ENCODE measurements at places on chromosomes 13 and 19.

DNA sequence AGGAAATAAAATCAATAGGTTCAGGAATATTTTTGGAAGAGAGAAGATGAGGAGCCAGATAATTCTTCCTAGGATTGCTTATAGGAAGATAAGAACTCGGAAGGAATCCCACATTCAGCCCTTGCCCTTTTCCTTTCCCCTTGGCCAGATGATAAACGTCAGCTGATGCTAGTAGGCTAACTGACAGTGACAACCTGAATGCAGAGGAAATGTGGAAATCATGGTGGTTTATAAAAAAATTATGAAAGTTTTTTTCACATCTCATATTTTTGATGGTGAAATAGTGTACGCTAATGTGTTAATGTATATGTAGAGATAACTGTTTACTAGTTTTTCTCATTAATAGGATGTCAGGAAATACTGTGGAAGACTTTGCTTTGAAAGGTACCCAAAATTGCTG lies 56.9 kb downstream of the EDNRB start:
- no peak for DNase-seq

GRCh38 chr13:112820318-112820717 lies 130.5 kb downstream of the ATP11A start:
- DNase-seq = no peak

DNA sequence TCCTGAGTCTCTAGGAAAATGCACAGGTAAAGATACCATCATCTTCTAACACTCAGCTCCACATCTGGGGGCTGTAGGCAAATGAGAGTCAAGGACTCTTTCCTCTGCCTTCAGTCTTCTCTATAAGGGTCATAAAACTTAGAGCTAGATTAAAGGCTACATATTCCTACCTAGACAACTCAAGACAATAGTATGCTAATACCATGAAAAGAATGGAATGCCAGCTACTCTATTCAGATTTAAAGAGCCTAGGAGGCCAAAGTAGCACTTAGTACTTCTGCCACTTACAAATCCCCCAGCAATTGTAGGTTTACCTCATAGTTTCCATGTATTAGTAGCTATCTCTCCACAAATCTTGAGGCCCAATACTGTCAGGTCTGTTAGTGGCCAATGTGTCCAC lies 453.0 kb downstream of the SLITRK5 start:
- no peak for DNase-seq

- peak; percentile 49 for DNase-seq
Measured at GRCh38 chr19:58279042-58279924, 528 bp downstream of the ZNF8 start.

DNA sequence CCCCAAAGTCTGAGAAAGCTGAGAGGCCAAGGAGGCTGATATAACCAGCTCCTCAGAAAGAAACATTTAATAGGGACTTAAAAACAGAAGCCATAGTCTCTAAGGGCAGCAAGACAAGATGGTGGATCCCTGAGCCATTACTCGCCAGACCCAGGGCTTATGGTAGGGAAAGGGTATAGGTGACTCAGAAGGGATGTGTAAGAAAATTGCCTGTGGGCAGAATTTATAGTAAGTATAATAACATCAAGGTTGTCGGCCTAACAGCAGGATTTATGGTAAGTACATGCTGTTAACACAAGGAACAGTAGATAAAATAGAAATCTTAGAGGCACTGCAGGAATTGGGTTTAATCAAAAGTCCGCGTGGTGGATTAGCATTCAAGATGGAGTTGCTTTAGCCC lies 14.7 kb downstream of the KBTBD6 start:
- DNase-seq = no peak

GRCh38 chr19:14021474-14021873 lies 6.5 kb upstream of the RLN3 start:
- DNase-seq = no peak

DNA sequence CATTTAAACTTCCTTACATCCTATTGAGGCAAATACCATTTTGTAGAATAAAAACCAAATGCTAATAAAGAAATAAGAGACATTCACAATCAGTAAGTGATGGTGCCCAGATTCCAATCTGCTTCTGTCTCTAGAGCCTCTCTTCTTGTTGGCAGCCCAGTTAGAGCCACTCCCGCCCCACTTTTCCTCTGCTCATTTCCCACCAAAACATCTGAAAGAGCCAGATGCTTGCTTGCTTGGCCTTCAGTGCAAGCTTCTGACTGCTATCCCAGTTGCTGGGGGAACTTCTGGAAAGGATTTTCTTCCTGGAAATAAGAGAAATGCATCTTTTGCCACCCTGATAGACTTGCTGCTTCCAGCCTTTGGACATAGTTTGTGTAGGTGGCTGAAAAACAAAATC lies 12.9 kb downstream of the FRY start:
- no peak for DNase-seq

DNA sequence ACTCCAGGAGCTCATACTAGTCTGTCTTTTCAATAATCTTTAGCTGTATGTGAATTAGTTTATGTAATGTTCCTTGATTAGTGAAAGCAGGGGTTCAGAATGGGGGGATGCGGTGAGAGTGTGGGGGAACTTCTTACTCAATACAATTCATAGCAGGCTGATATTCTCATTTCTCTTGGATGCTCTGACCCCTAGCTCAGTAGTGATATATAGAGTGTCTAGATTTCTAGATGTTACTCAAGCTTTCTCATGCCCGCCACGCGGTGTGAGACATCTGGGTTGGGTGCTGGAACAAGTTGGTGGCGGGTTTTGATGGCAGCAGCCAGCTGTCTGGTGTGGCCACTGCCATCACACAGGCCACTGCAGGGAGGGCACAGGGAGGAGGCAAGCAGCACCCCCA lies 39.3 kb upstream of the FLT1 start:
- DNase-seq = no peak

DNA sequence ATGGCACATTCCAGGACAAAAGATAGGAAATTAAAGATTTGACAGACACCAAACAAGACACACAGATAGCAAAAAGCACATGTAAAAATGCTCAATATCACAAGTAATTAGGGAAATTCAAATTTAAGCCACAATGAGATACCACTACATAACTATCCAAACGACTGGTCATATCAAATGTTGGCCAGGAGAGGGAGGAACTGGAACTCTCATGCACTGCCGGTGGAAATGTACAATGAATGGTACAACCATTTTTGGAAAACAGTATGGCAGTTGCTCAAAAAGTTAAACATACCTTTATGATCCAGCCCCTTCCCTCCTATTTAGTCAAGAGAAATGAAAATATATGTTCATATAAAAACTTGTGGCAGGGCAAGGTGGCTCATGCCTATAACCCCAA lies 36.8 kb upstream of the CYP2S1 start:
- DNase-seq = no peak

GRCh38 chr19:7789447-7789846 lies 26.4 kb downstream of the CLEC4M start:
- DNase-seq = no peak

DNA sequence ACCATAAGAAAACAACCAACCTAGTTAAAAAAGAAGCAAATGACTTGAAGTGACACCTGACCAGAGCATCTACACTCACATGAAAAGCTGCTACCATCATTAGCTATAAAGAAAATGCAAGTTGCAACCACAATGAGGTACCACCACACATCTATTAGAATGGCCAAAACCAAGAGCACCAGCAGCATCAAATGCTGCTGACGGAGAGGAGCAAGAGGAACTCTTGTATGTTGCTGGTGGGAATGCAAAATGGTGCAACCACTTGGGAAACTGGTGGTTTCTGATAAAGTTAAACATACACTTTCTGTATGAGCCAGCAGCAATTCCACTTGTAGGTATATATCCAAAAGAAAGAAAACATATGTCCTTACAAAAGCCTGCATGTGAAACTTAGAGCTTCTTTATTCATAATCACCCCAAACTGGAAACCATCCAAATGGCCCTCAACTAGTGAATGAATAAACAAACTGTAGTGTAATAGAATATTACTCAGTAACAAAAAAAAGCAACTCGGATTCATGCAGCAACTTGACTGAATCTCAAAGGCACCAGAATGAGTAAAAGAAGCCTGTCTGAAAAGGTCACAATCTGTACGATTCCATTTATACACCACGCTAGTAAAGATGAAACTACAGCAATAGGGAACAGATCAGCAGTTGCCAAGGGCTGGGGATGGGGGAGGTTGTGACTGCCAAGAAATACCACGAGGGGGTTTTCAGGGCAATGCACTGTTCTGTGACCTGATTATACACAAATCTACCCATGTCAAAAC lies 60.9 kb upstream of the RANBP3 start:
- no peak for DNase-seq

- DNase-seq = peak; percentile 27
Measured at GRCh38 chr13:95456815-95457214, 95.7 kb upstream of the CLDN10 start.

GRCh38 chr19:1274081-1274851 lies 1.1 kb upstream of the FAM174C start:
- no peak for DNase-seq

- DNase-seq = no peak
Measured at GRCh38 chr13:42001580-42001979, 40.7 kb upstream of the VWA8 start.

DNA sequence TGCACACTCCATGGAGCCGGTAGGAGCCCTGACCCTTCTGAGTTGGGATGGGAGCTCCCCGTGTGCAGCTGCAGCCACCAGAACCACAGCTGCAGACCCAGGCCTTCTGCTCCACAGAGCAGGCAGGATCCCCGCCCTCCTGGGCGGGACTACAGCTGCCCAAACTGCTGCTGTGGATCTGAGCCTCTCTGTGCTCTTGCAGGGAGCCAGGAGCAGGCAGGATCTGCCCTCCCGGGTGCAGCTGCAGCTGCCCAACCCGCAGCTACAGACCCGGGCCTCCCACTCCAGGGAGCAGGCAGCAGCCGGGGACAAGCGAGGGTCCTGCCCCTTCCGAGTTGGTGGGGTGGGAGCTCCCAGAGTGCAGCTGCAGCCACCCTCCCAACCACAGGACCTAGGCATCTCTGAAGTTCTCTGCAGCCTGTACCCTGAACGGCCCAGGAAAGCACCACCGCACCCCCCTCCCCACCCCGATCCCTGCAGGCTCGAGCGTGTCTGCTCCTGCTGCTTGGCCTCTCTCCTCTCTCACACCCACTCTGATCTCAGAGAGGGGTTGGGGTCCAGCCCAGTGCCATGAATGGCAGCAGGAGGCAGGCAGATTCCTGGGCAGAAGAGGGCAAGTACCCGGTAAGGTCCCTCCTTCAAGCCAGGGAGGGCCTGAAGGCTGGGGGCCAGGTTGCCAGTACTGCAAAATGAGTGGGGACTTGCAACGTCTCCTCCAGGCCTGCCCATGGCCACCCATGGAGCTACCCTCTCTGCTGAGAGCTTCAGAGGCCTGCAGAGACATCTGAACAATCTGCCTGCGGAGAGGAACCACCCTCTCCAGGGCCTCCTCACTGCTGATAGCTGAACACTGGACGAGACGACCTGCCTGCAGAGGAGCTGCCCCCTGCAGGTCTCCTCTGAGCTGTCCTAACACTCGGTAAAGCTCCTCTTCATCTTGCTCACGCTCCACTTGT lies 16.4 kb upstream of the EMP3 start:
- peak; percentile 45 for DNase-seq

DNA sequence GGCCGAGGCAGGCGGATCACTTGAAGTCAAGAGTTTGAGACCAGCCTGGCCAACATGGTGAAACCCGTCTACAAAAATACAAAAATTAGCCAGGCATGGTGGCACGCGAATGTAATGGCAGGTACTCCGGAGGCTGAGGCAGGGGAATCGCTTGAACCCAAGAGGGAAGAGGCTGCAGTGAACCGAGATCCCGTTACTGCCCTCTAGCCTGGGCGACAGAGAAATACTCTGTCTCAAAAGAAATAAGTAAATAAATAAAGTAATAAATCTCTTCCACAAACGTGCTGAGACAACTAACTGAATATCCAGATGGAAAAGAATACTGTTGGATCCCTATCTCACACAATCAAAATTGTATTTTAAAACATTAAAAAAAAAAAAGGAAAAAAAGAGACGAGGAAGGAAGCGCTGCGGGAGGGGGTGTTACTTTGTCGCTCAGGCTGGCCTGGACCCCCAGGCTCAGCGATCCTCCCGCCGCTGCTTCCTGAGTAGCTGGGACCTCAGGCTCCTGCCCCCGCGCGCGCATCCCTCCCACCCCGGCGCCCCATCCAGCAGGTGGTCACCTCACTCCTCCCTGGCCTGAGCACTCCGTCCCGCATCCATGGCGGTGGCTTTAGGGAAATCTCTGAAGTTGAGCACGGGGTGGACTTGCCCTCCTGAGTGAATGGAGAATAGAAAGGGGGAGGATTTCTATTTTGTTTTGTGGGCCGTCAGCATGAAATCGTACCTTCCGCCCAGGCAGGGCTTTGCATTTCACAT lies 628 bp upstream of the ZNF813 start:
- peak; percentile 4 for DNase-seq

GRCh38 chr19:12244370-12244769 lies 50.3 kb downstream of the ZNF44 start:
- no peak for DNase-seq

DNA sequence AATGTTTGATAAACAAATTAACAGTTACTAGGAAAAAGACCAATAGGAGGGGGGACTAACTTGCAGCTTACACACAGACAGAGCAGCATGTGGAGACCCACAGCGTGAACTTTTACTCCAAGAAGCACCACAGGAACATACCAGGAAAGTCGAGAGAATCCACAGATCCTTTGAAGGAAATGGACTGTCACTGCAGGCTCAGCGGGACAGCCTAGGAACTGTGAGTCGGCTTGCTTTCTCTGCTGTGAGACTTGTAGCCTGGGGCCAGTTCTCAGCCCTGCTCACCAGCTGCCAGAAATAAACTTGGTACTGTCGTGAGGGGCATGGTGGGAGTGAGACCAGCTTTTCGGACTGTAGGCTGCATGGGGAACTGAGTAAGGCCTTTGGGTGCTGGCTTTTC lies 1211.5 kb downstream of the PCDH17 start:
- no peak for DNase-seq

GRCh38 chr13:78298657-78299056 lies 304.7 kb downstream of the POU4F1 start:
- no peak for DNase-seq
